ENCODE measurements at places on chromosomes 6 and 20.

- no peak for DNase-seq
Observed at GRCh38 chr6:125451750-125452149, 150.0 kb upstream of the HDDC2 start.

- DNase-seq = no peak
Observed at GRCh38 chr6:79377888-79378348, 143.4 kb upstream of the HMGN3 start.

DNA sequence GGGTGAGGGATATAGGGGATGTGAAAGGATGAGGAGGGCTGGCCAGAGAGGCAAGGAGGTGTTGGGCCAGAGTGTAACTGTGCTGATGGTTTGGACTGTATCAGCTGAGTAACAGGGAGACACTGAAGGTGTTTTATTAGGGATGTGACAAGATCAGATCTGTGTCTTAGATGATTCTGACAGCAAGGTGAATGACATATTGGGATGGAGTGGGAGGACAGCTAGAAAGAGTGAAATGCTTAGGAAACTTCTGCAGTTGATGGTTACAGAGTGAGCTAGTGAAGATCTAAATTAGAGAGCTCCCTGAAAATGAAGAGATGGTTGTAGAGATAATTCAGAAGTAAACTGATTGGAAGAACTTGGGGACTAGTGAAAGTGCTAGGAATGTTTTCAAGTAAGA, 47.2 kb upstream of the ELOVL5 start:
- no peak for DNase-seq

GRCh38 chr20:44582311-44583025, at the start of gene PKIG:
PKIG (plus strand) TSS chr20:44582579; CDS start chr20:44614557, 31,978 bp downstream.
- peak; percentile 81 for DNase-seq

GRCh38 chr6:25270559-25270958, 8.6 kb upstream of the CARMIL1 start:
- no peak for DNase-seq

DNA sequence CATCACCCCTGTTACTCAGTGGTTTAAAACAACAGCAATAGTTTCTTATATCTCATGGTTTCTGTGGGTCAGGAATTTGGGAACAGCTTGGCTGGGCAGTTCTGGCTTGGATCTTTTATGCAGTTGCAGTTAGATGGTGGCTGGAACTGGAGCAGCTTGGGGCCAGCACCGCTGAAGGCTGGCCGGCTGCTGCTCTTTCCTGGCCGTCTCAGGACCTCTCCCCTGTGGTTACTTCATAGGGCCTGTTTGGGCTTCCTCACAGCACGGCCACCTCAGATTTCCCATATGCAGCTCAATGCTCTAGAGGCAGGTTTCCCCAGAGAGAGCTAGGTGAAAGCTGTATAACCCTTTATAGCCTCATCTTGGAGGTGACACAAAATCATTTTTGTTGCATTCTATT, 15.6 kb downstream of the PKIG start:
- no peak for DNase-seq

DNA sequence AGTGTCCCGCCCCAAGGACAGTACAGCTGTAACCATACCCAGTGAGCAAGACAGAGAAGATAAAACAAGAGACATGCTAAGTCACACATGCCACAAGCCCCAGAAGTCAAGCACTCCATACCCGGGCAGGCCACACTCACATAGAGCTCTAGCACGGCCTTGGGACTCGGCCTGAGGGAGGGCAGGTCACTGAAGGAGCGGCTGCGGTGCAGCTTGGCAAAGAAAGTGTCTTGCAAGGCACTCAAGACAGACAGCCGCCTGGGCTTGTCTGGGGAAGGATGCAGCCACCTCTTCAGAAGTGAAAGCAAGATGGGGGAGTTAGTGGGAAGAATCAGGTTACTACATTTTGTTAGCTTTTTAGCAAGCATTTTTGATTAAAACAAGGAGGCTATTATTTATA, 48.7 kb upstream of the ARMH2 start:
- DNase-seq = no peak

DNA sequence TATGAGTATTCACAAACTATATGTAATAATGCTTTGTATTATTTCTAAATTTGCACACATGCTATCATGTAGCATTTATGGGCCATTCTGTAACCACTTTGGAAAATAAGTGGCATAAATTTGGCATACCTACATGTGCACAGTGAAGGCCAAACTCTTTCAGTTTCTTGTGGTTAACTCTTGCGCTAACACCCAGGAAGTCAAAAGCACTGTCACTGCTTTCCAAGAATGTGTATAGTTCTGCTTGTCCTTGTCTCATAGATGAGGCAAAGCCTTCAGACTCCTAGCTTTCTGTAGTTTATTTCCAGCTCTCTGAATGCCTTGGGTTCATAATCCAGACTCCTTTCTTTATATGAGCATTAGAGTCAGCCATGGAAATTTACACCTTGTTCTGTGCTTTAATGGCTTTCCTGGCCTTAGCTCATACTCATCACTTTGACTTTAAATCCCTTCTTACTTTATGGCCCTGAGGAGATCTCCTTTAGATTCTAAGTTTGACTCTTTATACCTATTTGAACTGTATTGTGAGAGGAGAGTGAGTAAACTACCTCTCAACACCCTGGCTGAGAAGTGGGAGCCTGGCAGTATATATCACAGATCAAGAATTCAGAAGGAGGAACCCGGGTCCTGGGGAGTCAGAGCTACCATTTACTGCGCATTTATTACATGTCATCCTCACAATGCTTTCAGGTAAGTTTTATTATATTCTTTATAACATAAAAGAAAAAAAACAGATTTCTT, 949 bp upstream of the SLC17A3 start:
- DNase-seq = no peak

- no peak for DNase-seq
Observed at GRCh38 chr6:167255918-167256553, 35.1 kb upstream of the UNC93A start.

- DNase-seq = peak; percentile 82
Observed at GRCh38 chr6:170165085-170165470, 125.8 kb downstream of the DLL1 start.

GRCh38 chr6:30769853-30770524, 25.6 kb upstream of the IER3 start:
- DNase-seq = no peak

- no peak for DNase-seq
Observed at GRCh38 chr6:12353731-12354130, 63.6 kb downstream of the EDN1 start.

- no peak for DNase-seq
Observed at GRCh38 chr6:141153563-141153962, 979.2 kb upstream of the GJE1 start.

DNA sequence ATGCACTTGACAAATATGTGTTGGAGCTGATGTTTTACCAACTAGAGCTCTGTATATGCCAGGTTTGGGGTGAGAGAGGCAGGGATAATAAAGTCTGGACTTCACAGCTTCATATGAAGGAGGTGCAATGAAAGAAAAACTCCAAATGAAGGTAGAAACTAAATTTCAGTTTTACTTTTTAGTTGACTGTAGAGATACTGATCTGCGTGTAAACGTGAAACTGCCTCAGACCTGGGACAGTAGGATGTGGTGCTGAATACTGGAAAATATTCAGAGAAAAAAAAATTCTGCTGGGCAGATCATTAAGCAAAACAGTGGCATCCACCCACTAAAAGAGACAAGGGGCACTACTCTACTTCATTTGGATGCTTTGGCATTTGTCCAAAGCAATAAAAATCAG, 94.5 kb downstream of the BACH2 start:
- no peak for DNase-seq

GRCh38 chr6:38155144-38155543, 335.6 kb downstream of the ZFAND3 start:
- no peak for DNase-seq

DNA sequence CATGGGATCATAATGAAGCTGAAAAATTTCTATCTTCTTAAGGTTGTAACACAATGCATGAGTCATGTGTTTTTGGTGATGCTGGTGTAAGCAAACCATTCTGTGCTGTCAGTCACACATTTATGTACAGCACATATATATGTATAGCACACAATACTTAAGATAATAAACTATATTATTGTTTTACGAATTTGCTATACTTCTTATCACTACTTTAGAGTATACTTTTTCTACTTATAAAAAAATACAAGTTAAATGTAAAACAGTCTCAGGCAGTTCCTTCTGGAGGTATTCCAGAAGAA, 920.1 kb upstream of the FLRT3 start:
- no peak for DNase-seq

DNA sequence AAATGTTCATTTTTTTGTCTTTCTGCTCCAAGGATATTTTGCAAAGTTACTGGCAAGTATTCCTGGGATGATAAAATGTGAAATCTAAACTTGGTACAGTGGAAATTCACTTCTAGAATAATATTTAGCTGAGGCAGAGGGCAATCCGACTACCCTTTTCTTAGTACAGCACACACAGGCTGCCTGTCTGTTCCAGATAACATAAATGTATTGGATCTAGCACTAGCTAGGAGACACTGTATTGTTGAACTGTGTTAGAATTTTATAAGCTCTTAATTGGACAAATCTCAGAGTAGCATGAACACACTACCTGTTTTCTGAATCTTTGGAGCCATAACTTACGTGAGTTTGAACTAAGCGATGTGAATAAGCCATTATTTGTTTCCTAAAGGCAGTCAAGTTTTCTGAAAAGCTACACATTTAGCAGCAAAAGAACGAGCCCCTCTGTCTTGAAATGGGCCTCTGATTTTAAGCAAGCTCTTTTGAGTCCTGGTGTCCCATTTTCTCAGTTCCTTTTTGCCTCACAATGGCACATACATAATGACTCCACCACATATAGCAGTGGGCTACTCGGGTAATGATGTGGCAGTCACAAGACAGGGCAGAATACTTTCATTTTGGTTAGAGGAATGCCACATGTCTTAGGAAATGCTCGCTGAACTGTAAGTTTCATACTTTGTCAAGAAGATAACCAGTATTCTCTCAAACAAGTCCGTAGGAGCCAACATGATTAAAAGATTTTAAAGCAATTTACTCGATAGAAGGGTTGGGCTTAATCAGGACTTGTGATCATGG, 116.5 kb upstream of the ESR1 start:
- no peak for DNase-seq

DNA sequence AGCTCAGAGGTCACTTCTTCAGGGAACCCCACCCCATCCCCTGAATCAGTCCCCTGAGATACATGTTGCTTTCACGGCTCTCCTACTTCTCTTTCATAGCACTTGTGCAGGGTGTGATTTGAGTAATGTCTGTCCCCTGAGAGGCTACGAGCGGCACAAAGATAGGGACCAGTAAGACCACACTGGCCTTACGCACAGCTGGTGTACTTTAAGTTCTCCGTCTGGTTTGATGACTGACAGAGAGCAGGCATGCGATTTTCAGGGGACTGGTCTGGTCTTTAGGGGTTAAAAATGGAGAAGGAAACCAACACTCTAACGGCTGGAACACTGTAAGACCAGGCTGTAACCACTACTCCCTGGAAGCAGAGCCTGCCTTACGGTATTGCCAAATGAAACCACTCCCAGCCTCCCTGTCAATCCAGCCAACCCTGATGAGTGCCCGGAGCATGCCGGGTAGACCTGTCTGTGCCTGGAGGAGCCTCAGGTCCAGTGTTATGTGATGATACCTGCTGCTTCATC, 47.1 kb downstream of the ELMO2 start:
- DNase-seq = no peak

DNA sequence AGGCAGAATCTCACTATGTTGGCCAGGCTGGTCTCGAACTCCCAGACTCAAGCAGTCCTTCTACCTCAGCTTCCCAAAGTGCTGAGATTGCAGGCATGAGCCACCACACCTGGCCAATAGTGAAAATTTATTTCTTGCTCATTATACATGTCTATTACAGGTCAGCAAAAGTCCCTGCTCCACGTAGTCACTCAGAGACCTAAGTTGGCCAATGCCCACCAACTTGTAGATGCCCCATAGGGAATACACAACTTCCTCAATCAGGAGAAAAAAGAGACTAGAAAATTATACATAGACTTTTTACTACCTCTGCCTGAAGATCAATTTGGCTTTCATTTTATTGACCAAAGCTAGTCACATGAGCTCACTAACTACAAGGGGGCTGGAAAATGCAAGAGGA, 22.0 kb upstream of the CGA start:
- no peak for DNase-seq

GRCh38 chr6:90508753-90509152, 78.1 kb downstream of the MAP3K7 start:
- no peak for DNase-seq

- no peak for DNase-seq
Observed at GRCh38 chr6:154757352-154758050, 24.3 kb downstream of the SCAF8 start.

DNA sequence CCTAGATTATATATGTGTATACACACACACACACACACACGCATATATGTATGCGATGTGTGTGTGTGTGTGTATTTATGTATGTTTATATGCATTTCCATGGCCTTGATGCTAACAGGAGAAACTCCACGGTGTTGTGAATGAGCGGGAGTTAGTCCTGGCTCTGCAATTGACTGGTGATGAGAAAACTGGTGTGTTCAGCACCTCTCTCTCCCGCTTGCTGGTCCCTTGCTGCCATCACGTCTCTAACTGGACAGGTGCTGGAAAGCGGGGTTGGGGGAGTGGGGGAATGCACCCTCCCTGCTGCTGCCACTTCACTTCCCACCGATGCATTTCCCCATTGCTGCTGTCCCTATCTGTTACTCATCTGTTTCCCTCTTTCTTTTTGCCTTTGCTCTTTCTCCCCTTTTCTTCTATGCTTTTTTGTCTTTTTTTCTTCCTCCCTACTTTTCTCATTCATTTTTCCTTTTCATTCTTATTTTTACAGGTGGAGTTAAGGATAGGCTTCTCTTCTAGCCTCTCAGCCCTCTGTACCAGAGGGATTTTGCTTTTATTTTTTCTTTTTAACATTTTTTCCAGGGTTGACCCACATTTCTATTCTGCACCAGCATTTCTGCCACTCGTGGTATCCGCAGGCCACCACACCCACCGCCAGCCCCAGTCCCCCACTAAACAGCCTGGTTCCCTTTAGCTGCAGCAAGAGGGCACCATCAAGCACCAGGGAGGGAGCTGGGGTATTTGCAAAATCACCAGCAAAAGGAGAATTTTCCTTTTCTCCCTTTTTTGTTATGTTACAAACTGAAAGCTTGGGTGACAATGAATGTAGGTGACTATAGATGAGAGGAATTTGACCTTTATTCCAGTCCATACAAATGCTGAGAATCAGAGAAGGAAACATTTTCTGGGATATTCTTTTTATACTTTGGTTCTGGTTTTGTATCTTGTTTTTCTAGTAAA, 115.6 kb downstream of the TCP11 start:
- DNase-seq = peak; percentile 52

GRCh38 chr6:92762443-92763273, 656.7 kb downstream of the EPHA7 start:
- DNase-seq = no peak

GRCh38 chr20:57175397-57176010, 90.9 kb downstream of the BMP7 start:
- DNase-seq = no peak

- no peak for DNase-seq
Observed at GRCh38 chr6:90656325-90656724, 69.5 kb upstream of the MAP3K7 start.

GRCh38 chr6:134449004-134449403, 131.1 kb upstream of the SGK1 start:
- no peak for DNase-seq

- no peak for DNase-seq
Observed at GRCh38 chr6:686497-686896, 6.4 kb downstream of the EXOC2 start.

Data from islet precursor cell (in vitro differentiated cells).